ENCODE measurements at places on chromosomes 3 and 15. TPM values are rescaled to one million over a fixed set of nuclear protein-coding genes. Genes with fewer than 3 reads are reported as not detected.

The CLDN16 gene
- not detected for total RNA-seq

DNA sequence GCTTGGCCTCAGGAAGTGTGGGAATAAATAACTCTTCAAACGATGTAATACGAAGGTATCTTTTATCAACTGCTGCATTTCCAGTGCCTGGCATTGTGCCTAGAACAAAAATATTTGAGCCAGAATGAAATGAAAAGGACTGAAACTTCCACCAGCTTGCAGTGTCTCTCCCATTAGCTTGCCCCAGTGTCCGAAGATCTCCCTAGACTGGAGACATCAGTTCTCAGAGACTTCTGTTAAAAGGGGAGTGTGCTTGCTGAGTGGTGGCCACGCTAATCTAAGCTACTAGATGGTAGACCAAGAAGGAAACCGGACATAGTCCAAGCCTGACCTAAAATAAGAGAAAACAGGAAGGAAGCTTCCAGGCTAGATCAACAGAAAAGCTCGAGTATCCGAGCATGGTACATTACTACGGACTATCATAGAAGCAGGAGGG is 28.6 kb downstream of the KCNAB1 start:
- no peak for DNase-seq

DNA sequence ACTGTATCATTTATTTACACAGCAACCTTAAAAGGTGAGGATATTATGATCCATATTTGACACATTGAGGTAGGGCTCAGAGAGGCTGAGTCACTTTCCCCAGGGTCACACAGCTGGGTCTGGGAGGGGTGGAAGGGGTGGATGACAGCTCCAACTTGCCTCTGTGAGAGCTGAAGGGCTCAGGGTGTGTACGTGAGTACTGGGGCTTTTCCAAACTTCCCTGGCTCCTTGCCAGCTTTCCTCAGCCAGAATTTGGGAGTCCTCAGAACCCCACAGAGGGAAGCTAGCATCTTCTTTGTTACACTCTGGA is 58.3 kb upstream of the SLC6A11 start:
- no peak for DNase-seq

The TIPARP gene
- total RNA-seq = 20.8 TPM

The CGGBP1 gene
- 90.5 TPM for total RNA-seq

- DNase-seq = no peak
Measured at GRCh38 chr3:174035328-174035886, 637.9 kb downstream of the NLGN1 start.

The MYRIP gene
- total RNA-seq = not detected

DNA sequence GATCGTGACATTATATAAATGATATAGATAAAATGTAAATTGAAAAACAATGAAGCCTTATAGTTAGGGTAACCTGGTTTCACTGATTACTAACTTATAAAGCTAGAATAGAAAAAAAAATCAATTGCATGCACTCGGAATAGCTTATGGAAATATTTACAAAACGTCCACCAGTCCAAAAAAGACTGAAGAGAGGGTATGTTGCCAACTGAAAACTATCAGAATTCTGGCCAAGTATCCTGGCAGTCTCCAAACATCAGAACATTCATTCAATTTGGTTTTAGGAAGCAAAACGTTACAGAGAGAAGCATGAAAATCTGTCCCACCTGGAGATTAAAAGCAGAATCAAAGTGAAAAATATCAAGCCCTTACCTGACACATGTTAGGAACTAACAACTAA is 892.4 kb downstream of the ROBO1 start:
- no peak for DNase-seq

All from activated T-helper 1 cell treated with anti-CD3 and anti-CD28 coated beads, Interleukin-12 subunit alpha, Interleukin-12 subunit beta, Interleukin-2, Interleukin-4 antibody, amounts not matched to agents 30 ng/mL and 10 ng/mL and 1 ng/mL, durations not matched to agents 14 hours and 24 hours and 36 hours (primary cell).